ENCODE measurements at places on chromosomes 1 and 21.
A peak's percentile ranks its signal among the peaks of the same experiment; 100 is the strongest.

- DNase-seq = no peak
Observed at GRCh38 chr1:110684491-110684890, 9.8 kb upstream of the KCNA3 start.

GRCh38 chr1:19582318-19582717, 61.8 kb upstream of the NBL1 start:
- no peak for DNase-seq

- DNase-seq = peak; percentile 95
Observed at GRCh38 chr1:85612704-85613361, 32.3 kb downstream of the CCN1 start.

DNA sequence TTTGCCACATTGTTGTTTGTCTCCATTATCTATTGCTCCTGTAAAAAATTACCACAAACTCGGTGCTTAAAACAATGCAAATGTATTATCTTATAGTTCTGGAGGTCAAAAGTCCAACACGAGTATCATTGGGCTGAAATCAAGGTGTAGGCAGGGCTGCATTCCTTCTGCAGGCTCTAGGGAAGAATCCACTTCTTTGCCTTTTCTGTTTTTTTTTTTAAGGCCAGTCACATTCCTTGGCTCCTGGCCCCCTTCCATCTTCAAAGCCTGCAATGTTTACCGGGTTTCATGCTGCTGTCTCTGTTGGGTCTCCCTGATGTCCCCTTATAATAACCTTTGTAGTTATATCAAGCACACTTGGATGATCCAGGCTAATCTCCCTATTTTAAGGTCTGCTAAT, 212.7 kb downstream of the PTBP2 start:
- DNase-seq = no peak

DNA sequence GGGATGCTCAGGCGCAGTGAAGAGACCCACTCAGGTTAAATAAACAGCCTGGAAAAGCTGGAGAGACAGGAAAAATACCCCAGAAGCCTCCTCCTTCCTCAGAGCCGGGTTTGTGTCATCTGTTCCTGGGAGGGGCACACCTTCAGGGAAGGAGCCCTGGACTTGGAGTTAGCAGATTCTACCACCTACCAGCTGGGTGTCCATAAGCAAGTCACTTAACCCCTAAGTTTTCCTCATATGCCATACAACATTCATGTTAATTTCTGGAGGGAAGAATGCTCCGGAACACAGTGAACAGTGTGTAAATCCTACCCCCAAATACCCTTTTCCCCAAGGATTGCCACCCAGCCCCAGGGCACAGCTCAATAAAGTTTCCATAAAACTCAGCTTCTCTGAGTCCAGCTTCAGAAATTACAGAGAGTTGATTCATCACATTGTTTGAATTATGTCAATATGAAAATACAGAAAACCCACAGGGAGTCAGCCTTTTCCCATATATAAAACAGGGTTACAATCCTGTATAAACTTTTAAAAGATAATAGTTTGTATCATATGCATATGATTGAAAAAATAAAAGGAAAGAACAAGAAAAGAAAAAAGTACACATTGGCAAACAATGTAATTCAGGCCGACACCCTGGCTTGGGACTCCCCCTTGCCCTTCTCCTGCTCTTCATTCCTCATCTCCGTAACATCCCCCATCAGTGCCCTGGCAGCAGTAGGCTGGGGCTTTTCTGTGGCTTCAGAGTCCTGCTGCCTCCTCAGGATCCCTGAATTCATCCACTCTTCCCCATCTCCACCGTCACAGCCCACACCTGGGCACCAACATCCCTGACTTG, 291.8 kb upstream of the USP24 start:
- peak; percentile 58 for DNase-seq

- DNase-seq = peak; percentile 89
Observed at GRCh38 chr1:12143631-12144155, 23.1 kb upstream of the TNFRSF1B start.

- DNase-seq = peak; percentile 92
Observed at GRCh38 chr1:118333601-118334210, 148.7 kb upstream of the SPAG17 start.

DNA sequence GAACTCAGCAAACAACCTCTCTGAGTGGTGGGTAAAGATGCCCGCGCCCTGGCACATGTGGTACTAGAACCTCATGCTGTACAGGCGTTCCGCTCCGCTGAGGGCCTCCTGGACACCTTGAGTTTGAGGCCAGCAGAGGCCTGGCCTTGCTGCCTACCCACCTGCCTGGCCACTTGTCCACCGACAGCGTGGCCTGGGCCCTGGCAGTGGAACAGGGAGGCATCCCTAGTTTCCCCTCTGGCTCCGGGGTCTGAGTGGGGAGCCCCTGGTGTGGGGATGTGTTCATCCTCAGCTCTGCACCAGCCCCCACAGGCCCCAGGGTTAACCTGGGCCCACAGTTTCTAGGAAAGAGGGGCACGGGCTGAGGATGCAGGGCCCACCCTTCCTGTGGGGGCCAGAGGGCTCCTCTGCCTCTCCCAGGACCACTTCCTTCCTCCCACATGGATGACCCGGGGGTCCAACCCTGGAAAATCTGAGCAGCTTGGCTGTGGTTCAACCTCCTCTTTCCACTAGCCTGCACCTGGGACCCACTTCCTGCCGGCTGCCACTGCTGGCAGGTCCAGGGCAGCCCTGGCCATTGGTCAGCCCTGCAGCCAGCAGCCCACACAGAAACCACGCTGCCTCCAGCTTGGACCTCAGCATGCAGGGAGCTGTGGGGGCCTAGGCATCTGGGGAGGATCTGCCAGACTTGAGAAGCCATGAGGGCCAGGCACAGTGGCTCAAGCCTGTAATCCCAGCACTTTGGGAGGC, 53.3 kb upstream of the COL18A1 start:
- no peak for DNase-seq

- peak; percentile 31 for DNase-seq
Observed at GRCh38 chr1:45493116-45493697, 2.2 kb upstream of the TESK2 start.

DNA sequence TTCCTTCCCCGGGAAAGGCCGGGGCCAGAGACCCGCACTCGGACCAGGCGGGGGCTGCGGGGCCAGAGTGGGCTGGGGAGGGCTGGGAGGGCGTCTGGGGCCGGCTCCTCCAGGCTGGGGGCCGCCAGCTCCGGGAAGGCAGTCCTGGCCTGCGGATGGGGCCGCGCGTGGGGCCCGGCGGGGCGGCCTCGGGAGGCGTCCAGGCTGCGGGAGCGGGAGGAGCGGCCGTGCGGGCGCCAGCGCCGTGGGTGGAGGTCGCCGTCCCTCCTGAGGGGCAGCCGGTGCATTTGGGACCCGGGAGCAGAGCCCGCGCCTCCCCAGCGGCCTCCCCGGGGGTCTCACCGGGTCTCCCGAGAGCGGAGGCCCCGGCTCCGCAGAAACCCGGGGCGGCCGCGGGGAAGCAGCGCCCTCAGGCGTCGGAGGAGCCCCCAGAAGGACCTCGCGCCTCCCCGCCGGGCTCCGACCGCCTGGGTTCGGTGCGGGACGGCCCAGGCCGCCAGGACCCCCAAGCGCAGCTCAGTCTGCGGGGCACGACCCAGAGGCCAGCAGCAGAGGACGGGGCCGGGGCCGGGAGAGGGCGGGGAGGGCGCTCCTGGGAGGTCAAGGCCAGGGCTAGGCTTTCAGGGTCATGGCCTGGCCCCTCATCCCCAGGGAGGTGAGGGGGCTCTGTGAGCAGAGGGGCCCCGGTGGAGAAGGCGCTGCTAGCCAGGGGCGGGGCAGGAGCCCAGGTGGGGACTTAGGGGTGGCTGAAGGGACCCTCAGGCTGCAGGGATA, 7.2 kb upstream of the SLX9 start:
- DNase-seq = peak; percentile 37

- no peak for DNase-seq
Observed at GRCh38 chr1:233700338-233700737, 86.4 kb downstream of the KCNK1 start.

GRCh38 chr1:151790071-151790939, at the start of gene TDRKH:
Gene TDRKH (minus strand): TSS chr1:151790500. CDS start chr1:151783022, 7,478 bp downstream.
- peak; percentile 99 for DNase-seq

DNA sequence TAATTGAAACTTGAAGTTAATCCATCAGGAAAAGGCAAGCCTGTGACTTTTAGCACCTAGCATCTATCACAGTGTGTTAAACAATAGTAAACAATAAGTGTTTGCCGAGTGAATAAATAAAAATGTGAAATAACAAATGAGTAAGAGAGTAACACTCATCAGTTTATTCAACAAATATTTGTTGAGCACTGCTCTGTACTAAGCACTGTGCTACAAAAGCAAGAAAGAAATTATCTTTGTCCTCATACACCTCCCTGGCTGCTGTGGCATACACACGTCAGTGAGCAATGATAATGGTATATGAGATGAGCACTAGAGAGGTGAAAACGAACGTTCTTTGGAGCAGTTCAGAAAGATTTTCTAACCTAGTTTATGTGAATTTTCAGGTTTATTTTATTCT, 295.0 kb upstream of the LRRC7 start:
- no peak for DNase-seq

DNA sequence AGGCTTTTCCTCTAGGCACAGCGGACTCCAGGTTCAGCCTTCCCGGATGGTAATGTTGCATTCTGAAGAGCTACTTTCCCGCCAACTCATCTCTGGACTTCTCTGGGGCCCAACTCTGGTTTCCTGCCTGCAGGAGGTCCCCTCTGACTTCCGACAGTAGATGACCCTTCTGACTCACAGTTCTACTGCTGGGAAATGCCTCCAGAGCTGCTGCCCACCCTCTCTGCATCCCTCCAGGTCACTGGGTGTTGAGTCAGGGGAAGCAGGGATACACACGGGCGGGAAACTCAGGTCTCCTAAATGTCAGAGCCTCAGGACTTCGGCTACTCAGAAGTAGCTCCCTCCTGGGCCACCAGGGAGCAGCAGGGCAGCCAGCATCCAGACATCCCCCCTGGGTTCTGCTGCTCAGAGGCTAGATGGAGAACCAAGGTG, 2.1 kb upstream of the KIF21B start:
- peak; percentile 53 for DNase-seq

DNA sequence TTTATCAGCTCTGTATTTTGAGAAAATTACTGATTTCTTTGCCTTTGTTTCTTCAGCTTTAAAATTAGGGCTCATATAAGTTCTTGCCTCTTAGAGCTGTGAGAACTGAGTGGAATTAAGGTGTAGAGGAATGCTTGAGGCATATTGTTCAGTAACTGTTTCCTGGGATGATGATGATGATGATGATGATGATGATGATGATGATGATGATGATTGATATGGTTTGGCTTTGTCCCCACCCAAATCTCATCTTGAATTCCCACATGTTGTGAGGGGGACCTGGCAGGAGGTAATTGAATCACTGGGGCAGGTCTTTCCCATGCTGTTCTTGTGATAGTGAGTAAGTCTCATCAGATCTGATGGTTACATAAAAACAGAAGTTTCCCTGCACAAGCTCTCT, 118.7 kb downstream of the CHRM3 start:
- DNase-seq = no peak

- no peak for DNase-seq
Observed at GRCh38 chr21:33370305-33370704, 32.9 kb upstream of the IFNGR2 start.

GRCh38 chr1:12757836-12758235, 11.8 kb downstream of the CFAP107 start:
- no peak for DNase-seq

DNA sequence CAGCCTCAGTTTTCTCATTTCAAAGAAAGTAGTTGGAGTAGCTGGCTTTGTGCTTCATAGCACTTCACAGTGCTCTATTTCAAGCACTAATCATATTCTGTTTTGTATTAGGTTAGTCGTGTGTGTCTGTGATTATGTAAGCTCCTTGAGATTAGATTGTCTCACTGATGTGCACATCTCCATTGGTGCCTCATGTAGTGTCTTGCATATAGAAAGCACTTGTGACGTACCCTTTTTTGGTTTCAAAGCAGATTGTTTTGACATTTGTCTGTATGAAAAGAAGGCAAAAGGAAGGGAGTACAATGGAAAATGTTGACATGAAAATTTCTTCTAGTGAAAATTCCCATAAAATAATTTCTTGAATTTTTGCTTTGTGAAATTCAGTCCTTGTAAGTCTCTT, 13.9 kb downstream of the BTBD8 start:
- DNase-seq = no peak

DNA sequence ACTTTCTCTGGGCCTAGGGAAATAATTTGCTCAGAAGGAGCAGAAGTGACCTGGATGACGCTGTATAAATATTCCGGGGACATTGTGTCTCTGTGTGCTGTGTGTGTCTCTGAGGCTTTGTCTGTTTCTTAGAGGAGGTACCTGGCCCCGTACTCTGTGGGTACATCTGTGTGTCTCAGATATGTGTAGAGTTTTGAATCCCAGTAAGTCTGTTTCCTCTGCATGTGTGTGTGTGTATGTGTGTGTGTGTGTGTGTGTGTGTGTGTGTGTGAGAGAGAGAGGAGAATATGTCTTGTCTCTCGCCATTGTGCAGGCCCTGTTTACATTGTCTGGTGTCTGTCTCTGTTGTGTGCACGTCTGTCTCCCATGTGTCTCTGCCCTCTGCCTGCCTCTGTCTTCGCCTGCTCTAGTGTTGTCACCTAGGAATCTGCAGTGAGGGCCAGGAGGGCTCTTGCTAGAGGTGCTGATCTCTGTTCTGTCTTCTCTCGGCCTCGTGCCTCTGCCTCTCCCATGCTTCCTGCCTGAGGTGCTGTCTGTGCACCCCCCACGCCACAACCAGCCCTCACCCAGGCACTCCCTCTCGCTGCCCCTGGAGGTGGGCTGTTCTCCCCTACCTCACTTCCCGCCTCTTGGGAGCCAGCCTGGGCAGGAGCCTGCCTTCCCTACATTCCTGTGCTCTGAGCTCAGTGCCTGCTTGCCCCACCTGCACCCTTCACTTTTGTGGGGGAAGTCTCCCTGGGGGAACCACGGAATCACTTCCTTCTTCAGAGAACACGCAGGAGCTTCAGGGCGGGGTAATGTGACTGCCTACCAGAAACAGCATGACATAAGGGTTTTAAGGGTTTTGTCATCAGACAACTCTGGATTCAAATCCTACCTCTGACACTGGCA, 5.9 kb downstream of the MAP7D1 start:
- no peak for DNase-seq

GRCh38 chr1:14321422-14321821, 277.1 kb upstream of the KAZN start:
- DNase-seq = no peak

DNA sequence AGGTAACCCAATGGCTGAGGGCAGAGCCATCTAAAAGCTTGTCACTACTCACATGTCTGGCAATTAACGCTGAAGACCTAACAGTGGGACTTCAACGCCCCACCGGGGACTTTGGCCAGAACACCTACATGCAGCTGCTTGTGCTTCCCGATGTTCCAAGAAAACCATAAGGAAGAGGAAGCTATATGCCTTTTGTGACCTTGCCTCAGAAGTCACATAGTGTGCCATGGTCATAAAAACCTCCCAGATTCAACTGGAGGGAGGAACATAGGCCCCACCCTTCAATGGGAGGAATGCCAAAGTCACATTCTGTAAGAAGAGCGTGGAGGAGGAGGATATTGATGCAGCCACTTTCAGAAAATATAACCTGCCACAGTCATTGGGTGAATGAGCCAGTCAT, 147.8 kb upstream of the MAGI3 start:
- no peak for DNase-seq

GRCh38 chr1:119971710-119972570, 75.6 kb upstream of the ADAM30 start:
- no peak for DNase-seq

DNA sequence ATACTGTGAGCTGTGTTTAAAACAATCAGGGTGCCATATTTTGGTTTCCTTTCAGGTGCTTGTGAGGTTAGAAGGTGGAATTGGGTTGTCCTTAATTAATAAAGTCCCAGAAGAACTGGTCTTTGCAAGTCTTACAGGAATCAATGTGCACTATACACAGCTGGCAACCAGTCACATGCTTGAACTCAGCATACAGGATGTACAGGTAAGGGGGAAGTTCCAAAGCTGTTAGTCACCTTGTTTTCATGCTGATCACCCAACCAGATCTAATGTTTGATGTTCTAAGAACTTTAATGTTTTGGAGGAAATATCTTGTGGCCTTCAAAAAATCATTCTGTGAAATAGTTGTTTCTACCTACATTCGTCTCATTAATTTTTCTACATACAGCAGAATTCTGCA, 156.3 kb downstream of the VPS13D start:
- DNase-seq = no peak
